AG10803 (cell line): ENCODE measurements at places on chromosomes 6 and 20.

DNA sequence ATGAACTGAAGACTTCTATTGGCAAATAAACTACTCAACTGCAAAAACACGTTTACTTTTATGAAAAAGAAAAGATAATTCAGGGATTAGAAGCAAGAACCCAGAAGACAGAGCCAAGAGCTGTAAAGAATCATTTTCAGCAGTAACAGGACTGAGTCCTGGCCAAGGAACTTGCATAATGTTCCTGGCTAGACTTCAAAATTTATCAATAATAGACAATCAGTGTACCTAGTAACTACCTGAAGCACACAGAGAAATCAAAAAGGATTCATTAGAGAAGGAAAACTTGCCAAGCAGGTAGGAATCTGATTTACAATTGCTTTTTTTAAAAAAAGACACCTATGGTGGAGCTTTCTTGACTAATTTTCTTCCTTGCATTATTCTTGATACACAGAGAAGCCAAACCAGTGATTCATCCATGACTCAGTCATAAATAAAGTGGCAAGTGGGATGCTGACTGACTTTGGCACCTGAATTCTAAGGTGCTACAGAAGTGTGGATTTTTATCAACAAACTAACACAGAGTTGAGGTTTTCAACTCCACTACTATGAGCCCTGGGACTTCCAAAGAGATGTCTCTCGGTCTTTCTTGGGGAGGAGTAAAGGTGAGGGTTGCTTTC lies 281.3 kb downstream of the BMP7 start:
- no peak for DNase-seq

GRCh38 chr6:11601776-11602605 lies 64.4 kb downstream of the TMEM170B start:
- DNase-seq: no peak

DNA sequence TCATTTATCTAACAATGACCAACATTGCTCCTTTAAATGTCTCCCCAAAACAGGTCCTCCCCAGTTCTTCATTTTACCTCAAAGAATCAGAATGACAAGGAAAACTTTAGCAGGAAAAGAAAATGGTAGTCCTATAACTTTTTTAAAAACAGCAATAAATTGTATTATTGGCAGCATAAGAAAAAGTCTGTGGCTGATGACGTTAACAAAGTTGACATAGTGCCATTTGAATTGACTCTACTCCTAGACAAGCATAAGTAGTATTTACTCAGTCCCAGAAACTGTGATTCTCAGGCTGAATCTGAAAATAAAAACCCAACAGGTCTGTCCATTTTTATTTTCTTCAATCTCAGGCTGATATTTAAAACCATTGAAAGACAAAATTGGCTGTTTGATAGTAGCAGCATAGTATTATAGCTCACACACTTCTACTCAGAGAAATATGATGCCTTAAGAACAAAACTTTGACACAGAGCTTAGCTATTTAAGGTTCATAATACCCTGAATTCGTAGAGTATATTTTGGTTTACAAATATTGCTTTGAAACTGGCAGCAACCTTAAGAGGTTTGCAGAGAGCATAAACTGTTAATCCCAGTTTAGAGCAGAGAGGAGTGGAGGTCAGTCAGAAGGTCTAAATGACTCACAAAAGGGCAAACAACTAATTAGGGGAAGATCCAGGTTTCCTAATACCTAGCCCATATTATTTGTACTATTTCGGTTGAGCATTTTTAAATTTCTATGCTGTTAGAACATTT lies 35.0 kb upstream of the TENT5A start:
- peak; percentile 38 for DNase-seq

DNA sequence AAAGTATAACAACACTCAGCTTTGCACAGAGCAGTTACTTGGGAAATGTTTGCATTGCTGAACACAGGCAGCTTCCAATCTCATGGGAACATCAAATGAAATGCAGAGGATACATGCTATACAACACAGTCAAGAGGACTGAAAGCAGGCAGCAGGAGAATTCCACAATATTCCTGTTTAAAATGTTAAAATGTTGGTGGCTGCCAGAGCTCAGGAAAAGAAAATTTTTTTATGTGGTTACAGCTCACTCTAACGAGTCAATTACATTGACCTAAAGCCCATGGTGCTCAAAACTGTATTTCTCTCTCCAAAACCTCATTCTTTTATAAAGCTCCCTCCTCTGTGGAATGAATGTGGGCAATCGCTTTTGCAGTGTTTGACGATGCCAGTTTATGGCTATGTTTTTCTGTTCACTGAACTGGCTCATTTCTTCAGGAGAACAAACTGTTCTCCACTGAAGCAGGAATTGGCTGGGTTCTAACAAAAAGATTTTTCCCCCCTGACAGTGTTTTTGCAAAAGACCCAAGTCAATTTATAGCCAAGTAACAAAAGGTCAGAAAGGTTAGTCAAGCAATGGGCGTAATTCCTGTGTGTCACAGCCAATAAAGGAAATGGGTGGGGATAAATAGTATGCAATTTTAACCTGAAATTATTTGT lies 69.0 kb downstream of the ZHX3 start:
- peak; percentile 27 for DNase-seq

DNA sequence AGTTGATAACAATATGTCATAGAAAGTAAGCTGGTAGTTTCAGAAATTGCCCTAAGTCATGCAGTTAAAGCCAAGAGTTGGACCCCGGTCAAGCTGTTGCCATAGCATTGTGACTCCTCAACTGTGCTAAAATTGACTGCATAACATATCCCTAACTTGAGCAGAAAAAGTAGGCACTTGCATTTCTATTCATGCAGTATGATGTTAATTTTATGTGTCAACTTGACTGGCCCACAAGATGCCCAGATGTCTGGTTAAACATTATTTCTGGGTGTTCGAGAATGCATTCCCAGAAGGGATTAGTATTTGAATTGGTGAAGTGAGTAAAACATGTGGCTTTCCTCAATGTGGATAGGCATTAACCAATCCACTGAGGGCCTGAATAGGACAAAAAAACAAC lies 136.4 kb downstream of the GPR63 start:
- no peak for DNase-seq

- no peak for DNase-seq
Measured at GRCh38 chr20:32580219-32580969, 4.7 kb downstream of the NOL4L start.

GRCh38 chr6:5782783-5783547 lies 223.8 kb downstream of the NRN1 start:
- no peak for DNase-seq

DNA sequence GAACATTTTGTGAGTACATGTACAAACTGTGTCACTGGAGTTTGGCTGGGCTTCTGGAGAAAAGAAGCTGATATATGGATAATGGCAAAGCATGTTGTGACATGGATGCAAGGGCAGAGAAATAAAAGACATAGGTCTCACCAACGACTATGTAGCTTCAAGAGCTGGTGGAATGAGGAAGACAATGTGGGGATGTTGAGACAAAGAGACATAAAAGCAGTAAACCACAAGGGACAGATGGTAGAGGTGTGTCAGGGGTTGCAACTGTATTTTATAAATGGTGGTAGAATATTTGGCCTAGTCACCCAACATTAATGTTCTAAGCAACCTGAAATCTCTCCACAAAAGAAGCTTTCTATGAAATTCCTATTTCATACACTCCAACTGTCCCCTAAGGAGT lies 199.0 kb downstream of the KCNQ5 start:
- DNase-seq: no peak

DNA sequence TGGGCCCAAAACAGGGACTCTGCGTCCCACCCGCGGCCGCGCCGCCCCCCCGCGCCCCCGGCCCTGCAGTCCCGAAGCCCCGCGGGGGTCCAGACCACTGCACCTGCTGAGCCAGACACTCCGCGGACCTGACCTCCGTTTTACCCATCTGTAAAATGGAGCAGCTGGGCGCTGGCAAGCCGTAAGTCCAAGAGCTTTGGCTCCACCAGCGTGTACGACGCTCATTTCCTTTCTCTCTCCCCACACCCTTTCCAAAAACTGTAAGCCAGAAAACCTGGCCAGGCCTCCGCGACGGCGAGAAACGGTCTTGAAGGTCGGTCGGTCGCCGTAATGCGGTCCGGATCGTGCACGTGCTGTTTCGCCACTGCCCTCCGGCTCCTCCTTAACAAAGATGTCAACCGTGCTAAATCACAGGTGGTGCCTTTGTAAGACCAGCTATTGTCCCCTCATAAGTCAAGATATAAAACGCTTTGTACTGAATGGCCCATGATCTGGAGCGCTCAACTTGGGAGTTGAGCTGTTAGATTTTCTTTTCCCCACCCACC lies 7.8 kb upstream of the NR2E1 start:
- no peak for DNase-seq

DNA sequence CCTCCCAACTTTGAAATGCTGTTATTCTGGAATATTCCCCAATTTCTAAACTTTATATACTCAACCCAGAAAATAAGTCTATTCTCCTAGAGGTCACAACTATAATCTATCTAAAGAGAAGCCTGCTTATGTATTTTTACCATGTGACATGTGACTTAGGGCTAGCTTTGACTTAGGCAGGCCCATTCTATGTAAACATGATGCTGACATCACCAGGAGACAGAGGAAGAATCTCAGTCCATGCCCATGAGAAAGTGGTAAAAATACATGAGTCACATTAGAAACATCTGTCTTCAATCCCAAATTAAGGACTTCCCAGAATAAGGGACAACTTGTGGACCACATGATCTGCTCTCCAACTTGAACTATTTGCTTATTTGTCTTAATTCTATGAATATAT lies 113.6 kb upstream of the ID4 start:
- DNase-seq: peak; percentile 87

- no peak for DNase-seq
Measured at GRCh38 chr20:51404297-51405060, 138.0 kb downstream of the NFATC2 start.

GRCh38 chr6:111551521-111552231 lies 54.0 kb downstream of the TRAF3IP2 start:
- no peak for DNase-seq

DNA sequence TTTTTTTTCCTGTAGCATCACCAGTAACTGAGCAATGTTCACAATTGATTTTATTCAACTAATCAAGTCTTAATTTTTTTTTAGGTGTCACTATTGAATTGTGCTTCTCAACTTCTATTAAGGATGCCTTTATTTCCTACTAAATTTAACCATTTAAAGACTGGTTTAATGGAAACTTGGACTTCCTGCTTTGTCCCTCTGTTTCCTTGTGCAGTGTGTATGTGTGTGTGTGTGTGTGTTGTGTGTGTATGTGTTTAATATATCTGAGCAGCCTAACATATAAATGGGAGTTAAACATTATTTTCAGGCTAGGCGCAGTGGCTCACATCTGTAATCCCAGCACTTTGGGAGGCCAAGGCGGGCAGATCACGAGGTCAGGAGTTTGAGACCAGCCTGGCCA lies 1.8 kb downstream of the SERPINB6 start:
- no peak for DNase-seq

GRCh38 chr6:136788069-136788902 lies 4.0 kb downstream of the MAP3K5 start:
- peak; percentile 85 for DNase-seq

DNA sequence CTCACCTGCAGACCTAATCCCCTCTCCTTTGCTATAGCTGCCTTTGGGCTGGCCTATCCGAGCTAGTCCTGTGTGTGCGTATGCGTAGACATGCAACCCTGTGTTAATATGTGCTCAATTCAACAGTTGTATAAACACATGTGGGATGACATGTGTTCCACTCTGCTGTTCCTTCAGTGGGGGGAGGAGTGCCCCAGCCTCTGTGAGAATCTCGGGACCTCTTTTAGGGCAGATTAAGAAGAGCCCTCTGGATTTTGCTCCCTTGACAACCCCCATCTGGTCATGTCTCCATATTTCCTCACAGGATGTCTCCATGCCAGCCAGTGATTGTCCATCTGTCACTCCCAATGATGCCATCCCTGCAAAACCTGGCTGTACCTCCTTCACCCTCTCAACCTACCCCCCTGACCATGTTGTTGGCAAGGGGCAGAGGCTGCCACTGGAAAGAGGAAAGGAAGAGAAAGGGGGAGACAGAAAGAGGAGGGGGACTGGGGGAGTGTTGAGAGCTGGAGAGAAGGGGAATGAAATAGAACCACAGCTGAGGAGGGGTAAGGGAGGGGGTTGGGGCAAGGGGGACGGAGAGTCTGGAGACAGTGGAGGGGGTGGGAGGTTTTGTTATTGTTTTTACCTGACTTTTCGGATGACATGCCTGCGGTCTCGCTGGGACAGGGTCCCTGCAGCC lies 417 bp downstream of the PRRT1 start:
- no peak for DNase-seq

GRCh38 chr20:53652859-53653517 lies 59.3 kb upstream of the ZNF217 start:
- no peak for DNase-seq
